Stimulated activated CD4-positive, alpha-beta T cell treated with anti-CD3 and anti-CD28 coated beads, TNF-alpha, amount 100 ng/mL, for 24 hours (primary cell): ENCODE measurements at places on chromosomes 1 and 21.

DNA sequence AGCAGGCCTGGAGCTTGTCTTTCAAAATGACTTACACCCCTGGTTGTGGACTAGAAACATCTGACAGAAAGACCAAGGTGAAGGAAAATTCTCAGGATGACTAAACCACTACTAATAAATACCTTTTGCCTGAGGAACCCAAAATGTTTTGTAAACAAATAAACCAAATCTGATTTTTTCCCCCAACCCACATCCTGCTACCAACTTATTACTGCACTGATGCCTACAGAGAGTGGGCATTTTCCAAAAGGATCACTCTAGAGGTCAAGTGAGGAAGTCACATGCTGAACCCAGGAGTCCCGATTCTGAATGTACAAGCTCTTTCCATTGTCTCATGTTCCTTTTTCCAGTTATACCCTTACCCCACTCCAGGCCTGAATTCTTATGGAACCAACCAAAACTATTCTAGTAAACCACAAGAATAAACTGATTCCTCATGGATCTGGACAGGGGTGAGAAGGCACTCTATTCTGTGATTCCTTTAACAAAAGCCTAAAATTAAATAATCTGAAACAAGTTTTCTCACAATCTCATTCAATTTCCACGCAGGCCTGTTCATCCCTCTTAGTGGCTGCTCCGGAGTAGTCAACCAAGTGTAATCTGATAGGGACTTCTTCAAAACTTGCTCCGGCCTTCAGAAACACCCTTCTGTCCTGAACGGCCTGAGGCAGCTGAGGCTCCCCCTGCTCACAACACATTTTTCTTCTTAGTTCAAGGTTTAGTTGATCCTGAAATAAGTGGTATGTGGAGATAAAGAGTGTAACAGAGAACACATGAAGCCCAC, 1.4 kb downstream of the PI4KB start:
- DNase-seq, result no peak

DNA sequence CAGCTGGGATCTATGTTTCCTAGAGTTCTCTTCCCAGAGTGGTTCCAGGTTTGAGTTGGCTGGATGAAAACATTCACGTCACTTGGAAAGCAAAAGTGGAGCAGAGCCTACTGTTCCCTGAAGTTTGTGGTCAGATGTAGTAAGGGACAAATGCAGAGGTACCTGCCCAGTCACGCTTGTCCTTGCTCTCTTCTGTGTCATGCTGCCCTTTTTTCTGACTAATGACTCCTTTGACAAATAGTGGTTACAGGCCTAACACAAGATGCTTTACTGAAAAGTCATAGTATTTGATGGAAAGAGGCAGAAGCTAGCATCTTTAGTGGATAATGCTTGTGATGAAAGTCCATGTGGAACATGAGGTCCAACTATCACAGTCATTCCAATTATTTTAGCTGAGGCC, 881.4 kb upstream of the B3GALT2 start:
- no peak for DNase-seq

GRCh38 chr1:60835649-60836048, 246.7 kb upstream of the NFIA start:
- no peak for DNase-seq

- DNase-seq, result no peak
Measured at GRCh38 chr21:27564684-27565301, 597.9 kb upstream of the ADAMTS5 start.

- DNase-seq, result peak; percentile 80
Measured at GRCh38 chr1:110630839-110631663, 24.9 kb upstream of the KCNA2 start.
